ENCODE measurements at places on chromosomes 16 and 17. TPM values are rescaled to one million over a fixed set of nuclear protein-coding genes. Genes with fewer than 3 reads are reported as not detected.

GRCh38 chr16:2456551-2457153, 3.3 kb upstream of the TEDC2 start:
- H3K4me1 ChIP-seq, result peaks cover 14% of the 10 kb centered on the region
- no peaks in the 10 kb centered on the region for H3K27me3 ChIP-seq
- no peak for DNase-seq
- no peak overlapping the region for H3K27ac ChIP-seq
- peaks cover 9% of the 10 kb centered on the region for H3K36me3 ChIP-seq

GRCh38 chr16:86511317-86512161, 1.2 kb downstream of the FOXF1 start:
- no peak overlapping the region for H3K4me3 ChIP-seq
- H3K36me3 ChIP-seq, result no peaks in the 10 kb centered on the region
- no peak overlapping the region for H3K27ac ChIP-seq
- no peaks in the 10 kb centered on the region for H3K4me1 ChIP-seq
- peaks cover 72% of the 10 kb centered on the region for H3K27me3 ChIP-seq

GRCh38 chr17:2978116-2978515, 85.3 kb downstream of the OR1D5 start:
- H3K27me3 ChIP-seq, result no peaks in the 10 kb centered on the region
- H3K4me3 ChIP-seq, result no peak overlapping the region
- peaks cover 7% of the 10 kb centered on the region for H3K4me1 ChIP-seq

GRCh38 chr16:82750068-82750467, 123.3 kb downstream of the CDH13 start:
- H3K4me3 ChIP-seq, result no peak overlapping the region
- no peak overlapping the region for H3K27ac ChIP-seq
- 0 out of 2 replicates have a peak, but pooled peaks cover 4% of the 10 kb centered on the region for H3K27me3 ChIP-seq
- H3K4me1 ChIP-seq, result no peaks in the 10 kb centered on the region
- DNase-seq, result no peak
- H3K36me3 ChIP-seq, result no peaks in the 10 kb centered on the region

DNA sequence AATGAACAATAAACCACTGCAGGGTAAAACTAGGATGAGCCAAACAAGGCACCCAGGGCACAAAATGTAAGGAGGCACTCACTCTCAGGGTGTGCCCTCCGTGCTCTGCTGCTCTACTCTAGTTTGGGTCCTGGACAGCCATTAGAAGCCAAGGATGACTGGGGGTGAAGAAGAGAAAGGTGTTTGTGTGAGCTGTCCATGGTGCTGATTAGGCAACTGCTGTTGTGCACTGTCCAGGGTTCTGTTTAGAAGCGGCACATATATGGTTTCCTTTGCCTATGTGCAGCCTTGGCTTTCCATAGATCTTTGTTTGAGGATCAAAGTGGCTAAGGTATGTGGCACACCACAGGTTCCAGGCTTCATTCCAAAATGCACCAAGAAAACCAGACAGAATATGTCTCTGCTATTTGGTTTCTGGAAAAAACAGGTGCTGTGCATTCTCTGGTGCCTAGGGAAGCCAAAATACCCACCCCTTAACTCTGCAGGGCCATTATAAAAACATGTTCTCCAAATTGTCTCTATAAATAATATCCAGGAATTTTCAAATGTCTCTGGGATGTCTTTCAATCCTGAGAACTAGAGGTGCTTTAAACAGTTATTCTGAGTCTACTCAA, 123.5 kb downstream of the CBLN1 start:
- no peak overlapping the region for H3K4me3 ChIP-seq
- H3K27ac ChIP-seq, result no peak overlapping the region
- no peaks in the 10 kb centered on the region for H3K36me3 ChIP-seq
- no peaks in the 10 kb centered on the region for H3K4me1 ChIP-seq
- no peaks in the 10 kb centered on the region for H3K27me3 ChIP-seq

- H3K27ac ChIP-seq, result no peak overlapping the region
- no peaks in the 10 kb centered on the region for H3K36me3 ChIP-seq
- H3K4me3 ChIP-seq, result no peak overlapping the region
Measured at GRCh38 chr16:55479430-55480140, 587 bp downstream of the MMP2 start.

GRCh38 chr16:55662644-55663031, 6.8 kb downstream of the SLC6A2 start:
- no peaks in the 10 kb centered on the region for H3K27me3 ChIP-seq
- no peak overlapping the region for H3K27ac ChIP-seq
- no peaks in the 10 kb centered on the region for H3K36me3 ChIP-seq
- DNase-seq, result no peak
- H3K4me1 ChIP-seq, result peaks cover under 1% of the 10 kb centered on the region

GRCh38 chr16:81446907-81447268, 2.3 kb downstream of the CMIP start:
- no peaks in the 10 kb centered on the region for H3K27me3 ChIP-seq
- peaks cover 33% of the 10 kb centered on the region for H3K4me1 ChIP-seq
- no peaks in the 10 kb centered on the region for H3K36me3 ChIP-seq

GRCh38 chr17:35932586-35932985, 2.0 kb upstream of the RDM1 start:
- H3K27me3 ChIP-seq, result no peaks in the 10 kb centered on the region
- no peak overlapping the region for H3K27ac ChIP-seq
- no peaks in the 10 kb centered on the region for H3K36me3 ChIP-seq
- DNase-seq, result no peak

- DNase-seq, result no peak
- no peak overlapping the region for H3K27ac ChIP-seq
- H3K4me3 ChIP-seq, result no peak overlapping the region
- peaks cover 87% of the 10 kb centered on the region for H3K27me3 ChIP-seq
- H3K36me3 ChIP-seq, result no peaks in the 10 kb centered on the region
Measured at GRCh38 chr17:79684132-79684985, 46.4 kb upstream of the ENPP7 start.

DNA sequence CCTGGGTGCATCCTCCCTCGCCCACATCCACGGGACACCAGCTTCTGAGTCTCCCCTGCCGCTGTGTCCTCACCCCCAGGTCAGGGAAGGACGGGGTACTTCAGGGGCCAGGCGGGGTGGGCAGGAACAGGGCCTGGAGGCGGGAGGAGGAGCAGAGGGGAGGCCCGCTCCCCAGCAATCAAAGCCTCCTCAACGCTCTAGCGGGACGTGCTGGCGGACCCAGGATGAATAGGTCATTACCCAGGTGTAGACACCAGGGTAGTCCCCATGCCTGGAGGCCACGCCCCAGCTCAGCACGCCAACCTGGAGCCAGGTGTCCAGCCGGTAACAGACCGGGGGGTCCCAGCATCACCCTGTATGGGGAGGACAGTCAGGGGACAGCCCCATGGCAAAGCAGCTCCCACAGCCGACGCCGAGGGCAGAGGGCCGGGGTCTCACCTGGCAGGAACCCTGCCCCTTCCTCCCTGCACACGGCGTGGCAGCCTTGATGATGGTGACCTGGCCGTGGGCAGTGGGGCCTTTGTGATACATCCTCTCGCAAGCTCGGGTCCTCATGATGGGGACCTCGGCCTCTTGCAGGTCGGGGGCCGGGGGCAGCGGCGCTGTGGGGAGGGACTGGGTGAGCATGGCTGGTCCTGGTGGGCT, 24.2 kb downstream of the TPSD1 start:
- no peaks in the 10 kb centered on the region for H3K27me3 ChIP-seq
- no peak overlapping the region for H3K4me3 ChIP-seq
- DNase-seq, result no peak
- no peak overlapping the region for H3K27ac ChIP-seq
- no peaks in the 10 kb centered on the region for H3K4me1 ChIP-seq

DNA sequence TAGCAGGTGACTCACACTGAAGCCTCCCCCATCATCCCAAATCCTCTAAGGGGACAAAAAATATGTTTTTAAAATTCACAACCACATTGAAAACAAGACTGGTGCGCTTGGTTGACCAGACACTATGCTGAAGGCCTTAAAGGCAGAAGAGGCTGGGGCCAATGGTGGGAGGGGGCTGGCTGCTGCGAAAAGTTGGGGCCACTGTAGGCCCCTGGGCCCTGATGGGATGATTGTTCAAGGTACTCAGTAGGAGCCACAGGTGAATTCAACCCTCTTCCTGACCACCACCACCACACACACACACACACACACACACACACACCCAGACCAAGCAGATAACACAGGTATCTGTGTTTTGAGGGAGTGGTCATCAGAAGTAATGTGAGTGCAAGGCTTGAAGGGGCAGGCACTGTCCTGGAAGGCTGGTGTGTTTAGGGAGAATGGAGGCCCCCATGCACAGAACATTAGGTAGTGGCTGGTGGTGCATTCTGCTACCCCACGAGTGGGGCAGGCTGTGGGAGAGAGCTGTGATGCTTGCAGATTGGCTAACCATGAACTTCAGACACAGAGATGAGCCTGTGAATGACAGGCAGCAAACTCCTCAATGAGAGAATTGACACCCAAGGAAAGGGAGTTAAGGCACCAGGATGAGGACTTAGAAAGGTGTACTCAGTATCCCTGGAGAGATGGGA, 55.0 kb downstream of the NT5M start:
- no peaks in the 10 kb centered on the region for H3K36me3 ChIP-seq
- no peaks in the 10 kb centered on the region for H3K27me3 ChIP-seq
- H3K4me1 ChIP-seq, result no peaks in the 10 kb centered on the region
- no peak overlapping the region for H3K27ac ChIP-seq

DNA sequence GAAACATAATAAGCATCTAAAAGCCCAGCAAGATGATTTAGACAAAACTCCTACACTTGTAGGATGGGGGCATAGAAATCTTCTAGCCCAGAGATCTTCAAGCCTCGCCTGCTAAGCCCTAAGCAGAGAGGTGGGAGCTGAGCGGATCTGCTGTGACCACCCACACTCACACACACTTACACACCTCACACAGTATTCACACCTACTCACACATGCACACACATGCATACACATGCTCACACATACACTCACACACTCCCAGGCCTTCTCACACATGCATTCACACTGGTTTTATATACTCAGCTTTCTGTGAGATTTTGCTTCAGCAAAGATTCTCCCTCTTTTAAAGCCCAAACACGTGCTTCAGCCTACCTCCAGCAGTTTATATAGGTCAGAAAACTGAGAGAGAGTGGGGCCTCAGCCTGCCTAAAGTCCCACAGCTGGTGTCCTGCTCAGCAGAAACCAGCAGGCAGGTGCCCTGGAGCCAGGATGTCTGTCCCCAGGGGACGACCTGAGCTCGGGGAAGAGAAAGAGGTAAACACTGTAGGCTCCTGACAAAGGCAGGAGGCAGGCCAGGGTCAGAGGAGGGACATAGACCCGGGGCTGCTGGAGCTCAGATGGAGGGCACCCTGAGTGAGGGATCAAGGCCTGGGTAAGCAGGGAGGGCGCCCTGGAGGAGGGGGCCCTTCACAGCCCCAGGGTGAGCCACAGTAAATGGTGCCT, 12.0 kb upstream of the KRT19 start:
- H3K4me1 ChIP-seq, result peaks cover 74% of the 10 kb centered on the region
- H3K36me3 ChIP-seq, result no peaks in the 10 kb centered on the region
- H3K4me3 ChIP-seq, result no peak overlapping the region
- H3K27me3 ChIP-seq, result no peaks in the 10 kb centered on the region

DNA sequence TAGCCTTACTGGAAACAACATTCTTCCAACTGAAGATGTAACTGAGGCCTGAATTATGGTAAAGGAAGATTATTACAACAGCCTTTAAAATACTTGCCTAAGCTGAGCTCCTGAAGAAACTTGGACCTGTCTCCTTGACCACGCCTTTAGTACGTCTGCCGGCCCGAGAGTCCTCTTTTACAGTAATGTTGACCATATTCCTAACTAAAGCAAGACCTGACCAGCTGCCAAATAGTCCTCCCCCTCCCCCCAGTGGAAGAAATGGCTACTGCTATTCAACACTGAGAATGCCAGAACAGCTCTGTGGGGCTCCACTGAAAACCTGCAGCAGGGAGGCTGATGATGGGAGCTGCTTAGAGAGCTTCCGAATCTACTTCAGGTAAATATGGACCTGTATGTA, 12.6 kb upstream of the FOXJ1 start:
- no peak for DNase-seq
- H3K27ac ChIP-seq, result no peak overlapping the region
- no peaks in the 10 kb centered on the region for H3K36me3 ChIP-seq
- no peaks in the 10 kb centered on the region for H3K27me3 ChIP-seq

DNA sequence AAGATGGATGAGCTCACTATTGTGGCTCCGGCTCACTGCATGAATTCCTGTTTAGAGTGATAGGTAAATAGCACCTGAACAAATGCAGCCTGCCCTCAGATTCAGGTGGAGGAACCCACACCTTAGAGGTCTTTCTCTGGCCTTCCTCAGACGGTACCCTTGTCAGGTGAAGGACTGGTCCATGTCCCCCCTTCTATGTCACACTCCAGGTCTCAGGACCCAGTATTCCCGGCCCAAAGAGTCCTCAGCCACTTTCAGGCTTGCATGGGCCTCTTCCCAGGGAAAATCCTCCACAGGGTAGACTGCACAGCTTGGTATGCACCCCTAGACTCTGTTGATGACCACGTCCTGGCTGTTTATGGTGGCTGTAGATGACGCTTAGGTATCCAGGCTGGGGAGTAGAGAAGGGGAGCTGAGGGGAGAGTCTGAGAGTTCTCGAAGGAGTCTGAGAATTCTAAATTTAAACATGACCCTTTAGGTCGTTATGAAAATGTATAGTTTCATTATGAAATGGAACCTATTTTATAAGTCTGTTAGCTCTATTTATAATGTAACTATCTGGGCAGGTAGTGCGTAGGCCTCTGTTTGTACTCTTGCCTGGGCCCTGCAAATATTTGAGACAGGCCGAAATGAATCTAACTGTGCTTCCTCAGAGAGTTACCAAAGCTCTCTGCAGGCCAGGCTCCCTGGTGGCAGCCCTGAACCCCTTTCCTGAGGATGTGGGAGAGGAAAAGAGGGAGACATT, 32.5 kb upstream of the CCR7 start:
- H3K27me3 ChIP-seq, result no peaks in the 10 kb centered on the region
- H3K4me3 ChIP-seq, result no peak overlapping the region
- no peaks in the 10 kb centered on the region for H3K4me1 ChIP-seq
- no peak overlapping the region for H3K27ac ChIP-seq
- no peaks in the 10 kb centered on the region for H3K36me3 ChIP-seq

GRCh38 chr17:7823581-7824001, 10.4 kb upstream of the KDM6B start:
- H3K4me1 ChIP-seq, result no peaks in the 10 kb centered on the region
- no peaks in the 10 kb centered on the region for H3K27me3 ChIP-seq
- no peak overlapping the region for H3K27ac ChIP-seq
- no peak overlapping the region for H3K4me3 ChIP-seq
- H3K36me3 ChIP-seq, result no peaks in the 10 kb centered on the region

- no peaks in the 10 kb centered on the region for H3K27me3 ChIP-seq
- no peaks in the 10 kb centered on the region for H3K36me3 ChIP-seq
- H3K27ac ChIP-seq, result no peak overlapping the region
- DNase-seq, result no peak
- H3K4me1 ChIP-seq, result no peaks in the 10 kb centered on the region
- no peak overlapping the region for H3K4me3 ChIP-seq
Measured at GRCh38 chr16:17776888-17777287, 306.1 kb upstream of the XYLT1 start.

GRCh38 chr16:81790830-81791435, 11.8 kb downstream of the PLCG2 start:
- no peaks in the 10 kb centered on the region for H3K4me1 ChIP-seq
- no peak for DNase-seq
- H3K27me3 ChIP-seq, result no peaks in the 10 kb centered on the region
- H3K36me3 ChIP-seq, result no peaks in the 10 kb centered on the region

KRTAP3-2 gene
- total RNA-seq, result not detected

ADAMTS18 gene
- total RNA-seq, result not detected

KRTAP1-4 gene
- not detected for total RNA-seq

HCRT gene
- total RNA-seq, result not detected

MYO15B gene
- total RNA-seq, result 3.2 TPM

CCL17 gene
- total RNA-seq, result not detected

TPSD1 gene
- not detected for total RNA-seq

CDT1 gene
- total RNA-seq, result 43.0 TPM

KRTAP4-8 gene
- not detected for total RNA-seq

ZPBP2 gene
- not detected for total RNA-seq

ABI3 gene
- total RNA-seq, result not detected

AOC2 gene
- 1.4 TPM for total RNA-seq

FA2H gene
- total RNA-seq, result 6.2 TPM

SLC16A13 gene
- 0.62 TPM for total RNA-seq

CLEC19A gene
- total RNA-seq, result not detected

YPEL3 gene
- 7.7 TPM for total RNA-seq

SULT1A1 gene
- total RNA-seq, result 4.7 TPM

All from PC-3 (cell line).